ENCODE measurements at places on chromosomes 5 and 9.
A peak's percentile ranks its signal among the peaks of the same experiment; 100 is the strongest.

DNA sequence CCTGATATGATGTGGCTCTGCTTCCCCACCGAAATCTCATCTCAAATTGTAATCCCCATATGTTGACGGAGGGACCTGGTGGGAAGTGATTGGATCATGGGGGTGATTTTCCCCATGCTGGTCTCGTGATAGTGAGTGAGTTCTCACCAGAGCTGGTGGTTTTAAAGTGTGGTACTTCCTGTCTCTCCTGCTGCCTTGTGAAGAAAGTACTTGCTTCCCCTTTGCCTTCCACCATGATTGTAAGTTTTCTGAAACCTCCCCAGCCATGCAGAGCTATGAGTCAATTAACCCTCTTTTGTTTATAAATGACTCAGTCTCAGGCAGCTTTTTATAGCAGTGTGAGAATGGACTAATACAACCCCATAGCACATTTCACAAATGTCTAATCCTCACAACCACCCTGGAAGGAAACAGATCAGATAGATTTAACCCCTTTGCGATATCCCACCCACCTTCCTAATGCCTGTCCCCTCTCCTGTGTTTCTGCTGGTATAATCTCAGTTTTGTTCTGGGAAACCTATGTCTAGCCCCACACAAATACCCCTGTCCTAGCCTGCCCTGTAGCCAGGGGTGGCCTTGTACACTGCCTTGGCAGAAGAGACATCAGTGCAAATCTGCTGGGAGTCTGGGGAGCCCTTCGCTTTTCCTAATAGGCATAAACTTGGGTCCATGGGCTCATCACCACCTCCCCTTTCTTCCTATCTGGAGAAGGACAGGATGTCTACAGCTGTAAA is 157.0 kb upstream of the RAI14 start:
- peak; percentile 10 for DNase-seq

GRCh38 chr9:113624721-113625120 is 161.2 kb downstream of the RGS3 start:
- no peak for DNase-seq

- no peak for DNase-seq
Observed at GRCh38 chr9:134408939-134409737, 82.9 kb downstream of the RXRA start.

GRCh38 chr9:109101810-109102209 is 17.9 kb downstream of the TMEM245 start:
- DNase-seq = peak; percentile 28

DNA sequence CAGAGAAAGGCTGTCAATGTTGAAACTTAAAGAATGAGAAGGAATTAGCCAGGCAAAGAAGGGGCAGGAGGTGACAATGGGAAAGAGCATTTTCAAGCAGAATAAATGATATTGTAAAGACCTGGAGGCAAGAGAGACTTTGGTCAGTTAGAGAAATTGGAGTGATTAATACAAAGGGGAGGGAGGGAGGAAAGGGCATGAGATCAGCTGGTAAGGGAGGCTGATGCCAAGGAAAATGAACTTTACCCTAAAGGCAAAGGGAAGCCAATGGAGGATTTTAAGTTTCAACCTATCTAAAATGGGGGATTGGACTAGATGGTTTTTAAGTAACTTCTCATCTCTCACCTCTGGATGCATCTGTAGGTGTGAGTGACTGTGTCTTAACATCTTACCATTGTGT is 23.3 kb downstream of the C5 start:
- DNase-seq = no peak
